ENCODE measurements at places on chromosomes 7 and 10.

- DNase-seq, result no peak
Measured at GRCh38 chr10:227014-227413, 91.8 kb downstream of the ZMYND11 start.

DNA sequence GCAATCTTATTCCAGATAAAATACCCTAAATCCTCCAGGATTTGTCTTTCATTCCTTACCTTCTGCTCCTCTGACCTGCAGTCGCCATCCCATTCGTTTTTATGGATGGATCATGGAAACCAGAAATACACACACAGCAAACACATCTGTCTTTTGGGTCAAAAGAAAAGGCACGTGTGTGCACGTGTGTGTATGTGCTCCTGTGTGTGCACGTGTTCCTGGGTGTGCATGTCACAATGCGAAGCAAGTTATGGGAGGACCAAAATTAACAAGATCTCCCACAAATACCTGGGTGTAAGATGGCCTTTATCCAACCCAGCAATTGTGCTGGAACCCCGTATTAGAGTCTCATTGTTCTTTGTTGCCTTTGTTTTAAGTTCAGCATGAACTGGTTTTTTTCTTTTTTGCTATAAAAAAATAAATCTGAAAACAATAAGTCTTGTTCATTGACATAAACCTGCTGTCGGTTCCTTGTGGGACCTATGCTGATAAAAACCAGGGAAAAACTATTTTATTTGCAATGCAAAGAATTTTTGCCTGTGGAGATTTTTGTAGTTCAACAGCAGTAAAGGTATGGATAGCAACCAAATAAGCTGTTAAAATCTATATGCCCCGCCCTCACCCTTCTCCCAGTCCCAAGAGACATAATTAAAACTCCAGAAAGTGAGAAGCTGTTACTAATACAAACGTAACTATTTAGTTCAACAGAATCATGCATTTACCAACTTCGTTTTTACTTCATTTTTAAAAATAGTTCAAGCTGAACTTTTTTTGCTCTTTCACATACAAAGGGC is 229.6 kb downstream of the CREB5 start:
- no peak for DNase-seq

- no peak for DNase-seq
Measured at GRCh38 chr7:54814401-54814800, 55.4 kb upstream of the SEC61G start.

DNA sequence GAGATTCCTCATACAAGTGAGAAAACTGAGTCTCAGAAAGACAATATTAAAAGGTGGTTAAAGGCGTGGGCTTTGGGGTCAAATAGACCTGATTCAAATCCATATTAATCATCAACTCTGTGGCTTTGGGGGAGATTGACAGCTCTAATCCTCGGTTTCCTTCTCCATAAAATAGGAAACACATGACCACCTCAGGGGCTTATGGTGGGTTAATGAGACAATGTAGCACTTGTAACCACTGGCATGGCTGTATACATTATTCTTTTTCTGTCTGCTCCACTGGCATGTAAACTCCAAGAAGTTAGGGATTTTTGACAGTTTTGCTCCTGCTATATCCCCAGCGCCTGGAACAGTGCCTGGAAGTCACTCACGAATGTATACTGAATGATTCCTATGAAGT is 120.8 kb upstream of the GAD2 start:
- no peak for DNase-seq

- no peak for DNase-seq
Measured at GRCh38 chr10:71435571-71436267, 39.0 kb downstream of the CDH23 start.

GRCh38 chr10:76015245-76015644 is 583.8 kb downstream of the LRMDA start:
- DNase-seq, result no peak

DNA sequence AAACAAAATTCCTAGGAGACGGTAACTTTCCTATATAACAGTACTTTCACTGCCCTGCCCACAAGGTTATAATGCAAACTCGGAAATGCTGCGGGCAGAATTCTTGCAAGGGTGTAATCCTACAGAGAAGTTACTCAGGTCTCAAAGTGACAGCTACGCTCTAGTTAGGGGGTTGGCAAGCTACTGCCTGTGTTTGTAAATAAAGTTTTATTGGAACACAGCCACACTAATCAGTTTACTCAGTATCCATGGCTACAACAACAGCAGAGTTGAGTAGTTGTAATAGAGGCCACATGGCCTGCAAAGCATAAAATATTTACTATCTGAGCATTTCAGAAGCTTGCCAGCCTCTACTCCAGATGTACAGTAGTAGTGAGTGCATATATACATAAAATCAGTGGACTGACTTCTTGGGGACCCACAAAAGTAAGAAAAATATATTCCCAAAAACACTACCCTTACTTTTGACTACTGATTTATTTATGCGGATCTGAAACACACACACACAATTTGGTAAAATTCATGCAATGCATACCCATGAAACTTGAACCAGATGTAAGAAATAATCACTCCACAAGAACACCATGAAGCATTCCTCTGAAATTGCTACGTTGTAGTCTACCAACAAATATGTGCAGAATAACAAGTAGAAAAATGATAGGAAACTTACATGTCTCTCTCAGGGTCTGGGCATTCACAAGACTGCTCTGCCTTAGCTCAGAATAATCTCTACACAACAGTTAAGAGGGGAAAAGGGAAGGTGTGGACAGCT is 53.0 kb downstream of the SMURF1 start:
- DNase-seq, result peak; percentile 41

DNA sequence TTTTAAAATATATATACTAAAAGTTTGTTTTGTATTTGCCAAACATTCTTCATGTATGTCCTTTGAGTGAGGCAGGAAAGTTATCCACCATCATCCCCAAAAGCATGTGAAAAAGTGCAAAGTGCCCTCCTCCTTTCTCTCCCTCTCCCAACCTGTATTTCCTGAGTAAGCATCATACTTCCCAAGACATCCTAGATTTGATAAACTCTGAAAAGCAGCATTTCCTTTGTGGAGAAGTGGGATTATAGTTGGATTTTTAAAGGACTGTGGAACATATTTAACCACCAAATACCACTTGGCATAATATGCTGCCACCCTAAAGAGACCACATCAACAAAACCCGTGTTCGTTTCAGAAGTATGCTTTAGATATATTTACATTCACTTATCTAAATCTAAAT is 36.9 kb downstream of the NET1 start:
- no peak for DNase-seq

DNA sequence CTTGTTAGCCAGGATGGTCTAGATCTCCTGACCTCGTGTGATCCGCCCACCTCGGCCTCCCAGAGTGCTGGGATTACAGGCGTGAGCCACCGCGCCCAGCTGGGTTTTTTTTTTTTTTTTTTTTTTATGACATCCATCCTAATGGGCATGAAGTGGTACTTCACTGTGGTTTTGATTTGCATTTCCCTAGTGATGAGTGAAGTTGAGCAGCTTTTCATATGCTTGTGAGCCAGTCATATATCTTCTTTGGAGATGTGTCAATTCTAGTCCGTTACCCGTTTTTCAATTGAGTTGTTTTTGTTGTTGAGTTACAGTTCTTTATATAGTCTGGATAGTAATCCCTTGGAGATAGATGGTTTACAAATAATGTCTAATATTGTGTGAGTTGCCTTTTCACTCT is 127.7 kb downstream of the SMURF1 start:
- no peak for DNase-seq

DNA sequence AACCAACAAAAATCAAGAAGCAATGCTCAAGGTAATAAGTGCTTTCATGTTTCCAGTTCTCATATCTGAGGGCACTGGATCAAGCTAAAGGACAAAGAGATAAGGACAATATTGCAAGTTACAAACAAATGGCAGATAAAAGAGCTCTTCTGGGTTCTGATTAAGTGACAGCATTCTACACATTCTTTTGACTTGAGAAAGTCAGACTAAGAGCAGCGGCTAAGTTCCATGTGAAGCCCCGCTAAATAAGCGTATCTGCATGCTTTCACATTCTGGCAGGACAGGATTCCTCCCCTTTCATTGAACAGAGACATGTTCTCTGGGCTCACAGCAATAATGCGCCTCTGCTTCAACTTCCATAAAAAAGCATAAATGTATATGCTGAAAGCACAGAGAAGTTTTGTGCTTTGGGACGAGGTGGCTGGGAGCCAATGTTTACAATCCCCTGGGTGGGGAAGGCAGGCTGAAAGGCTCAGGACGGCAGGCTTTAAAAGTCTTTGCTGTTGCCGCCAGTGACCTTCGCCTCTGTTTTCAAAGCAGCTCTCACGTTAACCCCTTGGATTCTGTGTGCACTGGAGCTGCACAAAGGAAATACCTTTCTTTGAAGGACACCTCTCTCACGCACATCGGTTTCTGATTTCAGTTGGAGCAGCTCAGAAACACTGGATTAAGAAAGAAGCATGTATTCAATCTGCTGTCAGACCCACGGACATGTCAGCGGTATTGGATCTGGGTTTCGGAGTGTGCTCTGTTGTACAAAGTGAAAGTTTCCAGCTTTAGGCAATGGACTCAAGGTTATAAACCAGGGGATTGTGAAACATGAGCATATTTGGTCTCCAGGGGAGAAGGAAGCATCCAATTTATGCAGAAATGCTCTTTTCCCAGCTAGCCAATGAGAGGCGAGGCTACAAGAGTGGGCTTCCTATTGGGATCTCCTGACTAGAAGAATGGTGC is 105.4 kb upstream of the FAM133B start:
- DNase-seq, result peak; percentile 85

DNA sequence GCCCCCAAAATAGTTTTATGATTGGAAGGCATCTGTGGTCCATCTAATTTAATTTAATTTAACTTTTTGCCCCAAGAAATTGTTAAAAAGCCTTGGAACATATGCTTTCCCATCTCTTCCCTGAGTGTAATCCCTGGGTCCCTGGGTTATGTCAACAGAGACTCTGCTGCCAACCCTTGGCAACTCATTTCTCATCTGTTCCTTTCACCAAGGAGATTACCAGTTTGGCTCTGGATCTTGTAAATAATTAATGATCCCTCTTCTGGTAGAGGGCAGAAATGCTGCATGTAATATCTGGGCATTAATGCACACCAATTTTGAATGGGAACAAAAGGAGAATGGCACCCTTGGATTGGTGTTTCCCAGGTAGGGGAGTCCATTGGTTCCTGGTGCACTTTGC is 514.2 kb downstream of the CCSER2 start:
- no peak for DNase-seq

GRCh38 chr7:43850348-43851116 is 18.8 kb downstream of the MRPS24 start:
- DNase-seq, result peak; percentile 37

DNA sequence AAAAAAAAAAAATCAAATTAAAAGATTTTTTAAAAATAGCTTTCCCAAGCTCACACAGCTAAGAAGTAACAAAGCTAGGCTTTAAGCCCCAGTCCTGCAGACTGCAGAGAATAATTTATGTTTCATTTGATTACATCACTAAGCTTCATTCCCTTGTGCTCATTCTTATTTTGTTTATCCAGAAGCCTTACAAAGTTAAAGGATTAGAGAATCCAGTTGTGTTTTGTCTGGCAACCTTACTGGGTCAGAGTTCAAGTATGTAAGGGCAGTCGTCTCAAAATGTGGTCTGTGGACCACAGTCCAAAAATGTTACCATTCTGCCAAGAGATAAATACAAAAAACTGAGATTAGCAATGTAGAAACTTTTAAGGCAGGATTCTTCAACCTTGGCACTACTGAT is 32.1 kb upstream of the EZH2 start:
- no peak for DNase-seq

DNA sequence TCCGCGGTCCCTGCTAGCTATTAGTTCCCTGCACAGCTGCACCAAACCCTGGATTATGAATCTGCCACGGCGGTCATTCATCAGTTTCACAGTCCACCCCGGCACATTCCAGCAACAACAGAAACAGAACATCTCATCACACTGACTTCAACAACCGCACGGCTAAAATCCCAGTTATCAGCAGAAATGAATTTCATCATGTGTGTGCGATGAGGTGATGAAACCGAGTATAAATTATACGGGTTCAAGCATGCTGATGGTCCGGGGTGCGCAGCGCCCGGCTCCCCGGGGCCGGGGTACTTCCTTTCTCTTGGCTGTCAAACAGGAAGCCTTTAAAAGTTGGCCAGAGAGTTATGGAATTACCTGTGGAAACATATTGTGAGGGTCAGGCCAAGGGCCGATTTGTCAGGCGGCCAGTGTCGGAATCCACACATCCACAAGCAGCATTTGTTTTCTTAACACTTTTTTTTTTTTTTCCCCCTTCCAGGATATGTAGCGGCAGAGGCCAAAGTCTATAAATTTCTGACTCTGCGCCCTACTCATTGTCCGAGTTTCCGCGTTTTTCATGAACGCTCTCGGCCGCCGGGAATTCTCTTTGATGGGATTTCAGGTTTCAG is 420.9 kb upstream of the MGMT start:
- peak; percentile 88 for DNase-seq

GRCh38 chr10:72355214-72355555 is 466 bp upstream of the DNAJB12 start:
- DNase-seq, result no peak

DNA sequence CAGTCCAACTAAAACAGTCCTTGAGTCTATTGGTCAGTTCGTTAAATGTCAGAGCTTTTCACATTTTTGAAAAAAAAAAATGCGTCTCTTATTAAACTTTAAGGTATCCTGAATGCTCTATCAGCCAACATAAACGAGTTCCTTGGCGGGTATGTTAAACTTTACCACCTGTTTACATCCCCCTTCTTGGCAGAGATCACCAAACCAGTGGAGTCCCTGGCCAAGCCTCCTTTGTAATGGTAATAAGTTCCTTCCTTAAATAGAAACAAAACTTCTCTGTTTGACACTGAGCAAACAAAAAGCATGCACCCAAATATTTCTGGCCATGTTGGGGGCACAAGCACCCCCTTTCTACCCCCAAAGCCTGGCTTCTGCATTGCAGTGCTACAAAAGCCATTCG is 3.2 kb downstream of the TRIL start:
- DNase-seq, result no peak

DNA sequence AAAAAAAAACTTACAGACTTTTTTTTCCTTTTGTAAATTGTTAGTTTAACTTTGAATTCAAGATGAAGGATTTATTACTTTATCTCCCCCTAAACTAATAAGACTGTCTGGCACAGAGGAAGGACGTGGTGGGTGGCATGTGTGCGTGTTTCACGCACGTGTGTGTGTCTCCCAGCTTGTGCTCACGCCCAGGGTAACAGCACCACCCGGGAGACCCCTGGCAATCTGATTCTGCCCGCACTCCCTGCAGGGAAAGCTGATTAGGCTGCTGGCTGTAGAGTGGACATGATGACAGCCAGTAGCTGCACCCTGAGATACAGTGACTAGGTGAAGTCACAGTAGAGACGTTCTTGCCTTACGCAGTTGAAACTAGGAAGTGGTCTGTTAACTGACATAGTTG is 25.3 kb downstream of the WIPI2 start:
- DNase-seq, result no peak
